ENCODE measurements at places on chromosomes 11 and 22.

GRCh38 chr11:4385978-4386740, 7.3 kb downstream of the TRIM21 start:
- DNase-seq = no peak

- peak; percentile 30 for DNase-seq
Observed at GRCh38 chr22:24803064-24803542, 2.9 kb upstream of the SGSM1 start.

GRCh38 chr11:73274722-73275380, 2.7 kb downstream of the P2RY6 start:
- no peak for DNase-seq

DNA sequence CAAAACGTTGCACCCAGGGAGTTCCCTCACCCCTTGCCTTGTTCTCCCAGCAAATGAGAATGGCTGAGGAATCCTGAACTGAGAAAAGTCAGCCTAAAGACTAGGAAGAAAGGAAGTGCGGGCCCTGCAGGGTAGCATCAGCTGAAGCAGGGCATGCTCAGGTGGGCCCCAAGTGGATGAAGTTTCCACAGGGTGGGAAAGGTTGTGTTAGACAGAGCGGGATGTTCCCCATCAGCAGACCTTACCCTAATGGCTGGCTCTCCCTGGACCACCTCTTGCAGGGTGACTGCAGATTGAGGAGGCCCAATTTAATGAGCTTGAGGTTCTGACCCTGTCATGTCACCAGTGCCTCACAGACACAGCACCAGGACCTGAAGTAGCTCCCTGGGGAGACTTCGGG, 81.5 kb upstream of the MYOD1 start:
- no peak for DNase-seq

GRCh38 chr11:15864026-15864805, 492.1 kb downstream of the SOX6 start:
- DNase-seq = no peak

- DNase-seq = no peak
Observed at GRCh38 chr11:132036220-132036619, 665.8 kb downstream of the NTM start.

DNA sequence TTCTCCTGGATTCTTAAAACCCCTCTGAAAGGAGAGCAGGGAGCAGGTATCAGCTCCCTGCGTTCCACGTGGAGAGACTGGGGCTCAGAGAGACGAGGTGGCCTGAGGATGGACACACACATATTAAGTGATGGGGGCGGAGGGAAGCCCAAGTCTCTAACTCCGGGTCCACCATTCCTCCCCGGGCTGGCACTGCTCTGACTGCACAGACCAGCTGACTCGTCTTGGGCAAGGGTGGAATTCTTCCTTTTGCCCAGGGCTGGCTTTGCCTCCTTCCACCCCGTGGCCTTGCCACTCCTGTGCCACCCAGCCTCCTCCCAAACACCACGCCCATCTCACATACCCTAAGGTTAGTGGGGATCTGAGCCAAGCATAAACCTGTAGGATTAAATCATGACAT, 65.0 kb downstream of the BUD13 start:
- no peak for DNase-seq

All from naive thymus-derived CD4-positive, alpha-beta T cell (primary cell).